ENCODE measurements at places on chromosomes 16 and 17.

- DNase-seq = peak; percentile 36
These were observed 23.1 kb downstream of the STAT3 start for GRCh38 chr17:42365136-42365535.

GRCh38 chr17:47252766-47253512 is 688 bp upstream of the ITGB3 start:
- no peak for DNase-seq

GRCh38 chr16:3328643-3329042 is 23.3 kb downstream of the ZNF75A start:
- no peak for DNase-seq

- DNase-seq = peak; percentile 38
These were observed 28.5 kb downstream of the ARHGAP17 start for GRCh38 chr16:24986512-24987303.

- no peak for DNase-seq
These were observed 124.5 kb upstream of the MAF start for GRCh38 chr16:79725051-79725450.

DNA sequence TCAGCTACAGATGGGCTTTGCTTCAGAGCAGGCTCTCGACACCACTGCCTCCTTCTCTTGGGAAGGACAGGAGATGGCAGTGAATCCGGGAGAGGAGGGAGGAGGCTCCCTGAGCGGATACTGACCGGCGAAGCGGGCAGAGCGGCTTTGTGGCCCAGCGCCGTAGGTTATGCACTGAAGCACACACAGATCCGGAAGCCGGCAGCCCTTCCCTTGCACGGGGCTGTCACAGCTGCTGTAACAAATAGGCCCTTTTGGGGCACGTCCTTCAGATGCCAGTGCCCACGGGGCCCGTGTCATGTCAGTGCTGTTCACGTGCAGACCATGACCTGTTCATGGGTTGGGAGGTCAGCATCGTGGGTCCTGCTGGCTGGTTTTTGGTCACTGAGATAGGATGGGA is 144.7 kb upstream of the CHMP6 start:
- DNase-seq = no peak

GRCh38 chr17:67659028-67659427 is 58.7 kb upstream of the NOL11 start:
- no peak for DNase-seq

DNA sequence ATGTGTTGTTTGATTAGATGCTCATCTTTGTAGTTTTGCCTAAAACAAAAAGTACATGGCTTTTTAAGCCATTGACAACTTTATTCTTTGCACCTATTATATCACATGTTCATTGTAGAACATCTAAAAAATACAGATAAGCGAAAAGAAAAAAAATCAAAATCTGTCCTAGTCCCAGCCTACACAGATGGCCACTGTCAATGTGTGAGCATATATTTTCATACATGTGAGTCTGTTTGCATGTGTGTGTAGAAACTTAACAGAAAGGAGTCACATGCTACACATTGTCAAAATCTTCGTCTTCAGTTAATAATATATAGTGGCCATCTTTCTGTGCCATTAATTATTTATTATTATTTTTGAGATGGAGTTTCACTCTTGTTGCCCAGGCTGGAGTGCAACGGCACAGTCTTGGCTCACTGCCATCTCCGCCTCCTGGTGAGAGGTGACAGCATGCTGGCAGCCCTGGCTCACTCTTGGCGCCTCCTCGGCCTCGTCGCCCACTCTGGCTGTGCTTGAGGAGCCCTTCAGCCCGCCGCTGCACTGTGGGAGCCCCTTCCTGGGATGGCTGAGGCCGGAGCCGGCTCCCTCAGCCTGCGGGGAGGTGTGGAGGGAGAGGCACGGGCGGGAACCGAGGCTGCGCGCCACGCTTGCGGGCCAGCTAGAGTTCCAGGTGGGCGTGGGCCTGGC is 68.5 kb upstream of the AMZ2 start:
- no peak for DNase-seq

DNA sequence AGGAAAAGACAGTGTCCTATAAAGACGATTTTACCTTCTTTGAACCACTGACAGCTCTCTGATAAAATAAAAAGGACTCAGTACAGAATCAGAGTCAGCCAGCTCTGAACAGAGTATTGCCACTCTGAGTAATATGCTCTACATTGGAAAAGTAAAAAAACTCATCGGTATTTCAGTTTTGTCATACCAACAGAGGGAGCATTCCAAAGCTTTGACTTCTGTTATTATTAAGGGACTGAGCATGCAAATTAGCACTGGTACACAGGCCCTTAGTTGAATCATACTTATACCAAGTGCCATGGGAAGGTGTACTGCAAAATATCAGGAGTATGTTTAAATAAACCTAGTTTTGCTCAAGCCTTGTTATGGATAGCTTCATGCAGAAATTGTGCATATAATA is 509.0 kb upstream of the KIF2B start:
- DNase-seq = no peak

- DNase-seq = no peak
These were observed at the start of gene CCL3 for GRCh38 chr17:36089888-36090836. CCL3 (minus strand) TSS chr17:36090143; CDS start chr17:36090058, 85 bp downstream.

- no peak for DNase-seq
These were observed 10.0 kb upstream of the TCAP start for GRCh38 chr17:39655105-39655504.

DNA sequence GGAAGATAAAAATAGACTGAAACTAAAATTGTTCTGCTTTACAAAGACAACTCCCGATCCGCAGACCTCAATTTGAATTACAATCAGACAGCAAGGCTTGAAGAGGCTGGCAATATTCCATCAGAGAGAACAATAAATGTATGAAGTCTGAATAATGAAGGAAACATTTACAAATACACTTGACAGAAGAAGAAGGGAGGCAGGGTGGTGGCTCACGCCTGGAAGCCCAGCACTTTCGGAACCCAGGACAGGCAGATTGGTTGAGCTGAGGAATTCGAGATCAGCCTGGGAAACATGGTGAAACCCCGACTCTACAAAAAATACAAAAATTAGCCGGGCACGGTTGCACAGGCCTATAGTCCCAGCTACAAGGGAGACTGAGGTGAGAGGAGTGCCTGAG is 14.6 kb downstream of the ODF4 start:
- DNase-seq = no peak

GRCh38 chr17:70034158-70034557 is 40.9 kb upstream of the KCNJ16 start:
- DNase-seq = no peak

- peak; percentile 82 for DNase-seq
These were observed 631 bp downstream of the NXPH3 start for GRCh38 chr17:49576088-49576916.

DNA sequence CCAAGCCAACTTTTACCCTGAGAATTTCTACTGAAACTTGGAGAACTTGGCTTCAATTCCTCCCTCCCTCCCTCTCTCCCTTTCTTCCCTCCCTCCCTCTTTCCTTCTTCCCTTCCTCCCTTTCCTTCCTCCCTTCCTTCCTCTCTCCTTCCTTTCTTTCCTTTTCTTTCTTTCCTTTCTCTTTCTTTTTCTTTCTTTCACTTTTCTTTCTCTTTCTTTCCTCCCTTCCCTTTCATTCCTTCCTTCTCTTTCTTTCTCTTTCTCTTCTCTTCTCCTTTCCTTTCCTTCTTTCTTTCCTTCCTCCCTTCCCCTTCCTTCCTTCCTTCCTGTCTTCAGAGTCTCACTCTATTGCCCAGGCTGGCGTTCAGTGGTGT is 268.1 kb upstream of the SDK2 start:
- no peak for DNase-seq

DNA sequence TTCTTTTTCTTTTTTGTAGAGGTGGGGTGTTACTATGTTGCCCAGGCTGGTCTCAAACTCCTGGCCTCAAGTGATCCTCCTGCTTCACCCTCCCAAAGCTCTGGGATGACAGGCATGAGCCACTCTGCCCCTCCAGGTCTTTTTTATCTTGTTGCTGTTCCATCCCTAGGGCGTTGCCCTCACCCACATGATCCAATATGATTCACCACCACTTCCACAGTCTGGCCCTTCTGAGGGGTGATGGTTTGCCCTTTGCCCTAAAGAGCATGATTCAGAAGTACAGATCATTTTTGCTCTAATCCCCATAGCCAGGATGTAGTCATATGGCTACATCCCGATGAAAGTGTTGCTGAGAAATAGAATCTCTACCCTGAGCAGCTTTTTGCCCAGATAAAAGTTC is 18.8 kb downstream of the STX4 start:
- DNase-seq = peak; percentile 93

GRCh38 chr16:22844416-22844815 is 30.5 kb downstream of the HS3ST2 start:
- no peak for DNase-seq

DNA sequence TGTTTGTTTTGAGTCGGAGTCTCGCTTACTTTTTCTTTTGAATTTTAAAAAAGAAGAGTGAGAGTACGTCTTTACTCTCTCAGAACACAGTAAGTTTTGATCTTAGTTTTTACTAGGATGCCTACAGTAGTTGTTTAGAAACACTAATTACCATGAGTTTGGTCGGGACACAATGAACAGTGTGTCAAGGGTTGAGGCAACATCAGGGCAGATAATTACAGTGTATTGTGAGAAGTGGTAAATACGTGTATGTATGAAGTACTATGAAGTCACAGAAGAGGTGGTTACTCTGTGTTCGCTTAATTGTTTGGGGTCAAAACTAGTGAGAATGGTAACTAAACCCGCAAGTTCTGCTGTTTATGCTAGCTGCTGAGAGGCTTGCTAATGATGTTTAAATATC is 18.2 kb downstream of the PAFAH1B1 start:
- DNase-seq = no peak

- DNase-seq = no peak
These were observed 310.9 kb upstream of the KCNJ16 start for GRCh38 chr17:69764146-69764545.

- DNase-seq = no peak
These were observed 968 bp downstream of the RIPOR1 start for GRCh38 chr16:67529582-67530012.

DNA sequence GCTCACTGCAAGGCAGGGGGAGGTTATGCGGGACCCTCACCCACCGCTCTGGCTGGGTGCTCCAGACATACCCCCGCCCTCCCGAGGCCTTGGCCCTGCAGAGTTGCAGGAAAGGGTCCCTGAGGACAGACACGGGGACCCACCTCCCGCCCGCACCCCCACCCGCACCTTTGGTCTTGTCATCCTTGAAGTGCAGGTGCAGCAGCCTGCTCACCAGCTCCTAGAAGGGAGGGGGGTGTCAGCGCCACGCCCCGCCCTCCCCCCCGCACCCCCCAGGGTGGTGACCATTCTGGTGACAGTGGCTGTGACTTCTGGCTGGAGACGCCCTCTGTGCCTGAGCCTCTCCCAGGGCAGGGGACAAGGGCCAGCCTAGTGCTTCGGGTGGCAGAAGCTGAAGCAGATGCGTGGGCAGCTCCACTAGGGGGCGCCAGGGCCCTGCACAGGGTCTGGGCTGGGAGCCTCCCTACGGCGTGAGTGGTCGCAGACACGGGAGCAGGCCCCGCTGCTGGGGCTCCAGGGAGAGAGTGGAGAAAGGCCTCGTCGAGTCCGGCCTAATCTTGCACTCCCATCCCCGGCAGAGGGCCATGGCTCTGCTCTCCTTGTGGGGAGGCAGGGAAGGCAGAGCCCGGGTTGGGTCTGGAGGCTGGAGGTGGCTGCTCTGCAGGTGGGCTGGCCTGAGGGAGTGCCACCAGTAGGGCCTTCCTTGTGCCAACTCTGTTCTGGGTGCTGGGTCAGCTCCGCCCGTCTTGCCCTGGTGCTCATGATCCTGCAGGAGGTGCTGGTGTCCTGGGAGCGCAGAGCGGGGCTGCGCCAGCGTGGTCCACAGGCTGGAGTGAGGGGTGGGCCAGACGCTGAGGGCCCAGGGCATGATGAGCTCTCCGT is 2.7 kb downstream of the CENPX start:
- DNase-seq = peak; percentile 72

DNA sequence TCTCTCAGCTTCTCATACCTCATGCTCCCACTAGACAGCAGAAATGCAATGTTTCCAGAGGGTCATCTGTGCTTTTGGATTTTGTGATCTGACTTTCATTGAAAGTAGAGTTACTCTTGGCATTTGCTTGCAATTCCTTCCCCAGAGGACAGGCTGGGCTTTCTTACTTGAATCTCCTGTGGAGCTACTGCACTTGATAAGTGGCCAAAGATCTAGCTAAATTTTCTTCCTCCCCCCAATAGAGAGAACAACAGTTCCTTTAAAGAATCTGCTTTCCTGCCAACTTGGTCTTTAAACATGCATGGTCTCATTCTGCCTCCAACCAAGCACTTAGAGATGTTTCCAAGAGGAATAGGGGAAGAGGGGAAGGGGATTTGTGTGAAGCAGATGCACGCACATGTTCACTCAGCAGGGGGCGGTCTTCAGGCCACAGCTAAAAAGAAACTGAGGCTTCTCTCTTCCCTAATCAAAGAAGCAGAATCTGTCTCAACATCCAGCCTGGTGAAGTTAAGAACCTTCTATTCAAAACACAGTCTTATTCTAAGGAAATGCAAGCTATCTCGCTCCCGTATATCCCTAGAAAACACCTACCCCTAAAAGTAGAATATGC is 229.6 kb downstream of the ZFHX3 start:
- DNase-seq = no peak

- DNase-seq = no peak
These were observed 17.7 kb upstream of the RMI2 start for GRCh38 chr16:11327277-11328171.

- DNase-seq = peak; percentile 21
These were observed 114.6 kb upstream of the MED13 start for GRCh38 chr17:62179525-62180161.

DNA sequence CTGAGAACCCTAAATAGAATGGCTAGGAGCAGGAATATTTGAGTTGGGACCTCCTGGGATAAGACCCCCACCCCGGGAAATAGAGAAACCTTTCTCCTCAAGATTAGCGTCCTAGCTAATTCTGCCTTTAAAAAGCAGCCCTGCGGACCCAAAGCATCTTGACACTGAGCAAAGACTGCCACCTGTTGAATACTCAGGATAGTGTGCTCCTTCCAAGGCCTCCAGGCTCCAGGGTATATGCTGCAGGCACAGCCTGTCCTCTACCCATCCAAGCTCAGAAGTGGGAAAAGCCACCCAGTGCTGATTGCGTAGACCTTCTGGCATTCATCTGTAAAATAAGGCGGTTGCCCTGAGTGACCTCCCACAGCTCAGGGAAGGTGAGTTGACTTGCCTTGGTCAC is 456.2 kb upstream of the DYNLRB2 start:
- DNase-seq = peak; percentile 41

GRCh38 chr16:57658130-57658877 is 9.8 kb upstream of the ADGRG3 start:
- DNase-seq = no peak

- peak; percentile 83 for DNase-seq
These were observed 9.5 kb downstream of the FOXF1 start for GRCh38 chr16:86519649-86520316.

DNA sequence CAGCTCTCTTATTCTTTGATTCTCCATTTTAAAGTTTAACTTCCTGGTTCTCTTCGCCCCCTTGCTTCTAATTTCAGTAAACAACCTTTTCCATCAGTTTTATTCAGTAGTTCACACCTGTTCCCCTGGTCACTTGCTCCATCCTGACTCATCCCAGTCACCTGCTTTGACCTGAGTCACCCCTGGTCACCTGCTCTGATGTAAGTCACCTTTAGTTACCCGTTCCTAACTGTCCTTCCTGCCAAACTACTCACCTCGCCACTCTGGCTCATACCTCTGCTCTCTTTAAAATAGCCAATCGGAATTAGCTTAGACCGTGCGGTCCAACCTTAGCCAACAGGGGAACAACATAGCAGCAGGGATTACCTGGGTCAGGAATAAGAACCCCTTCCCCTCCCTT is 4.7 kb upstream of the NLRC5 start:
- no peak for DNase-seq

Measured in AG08396 (cell line).